ENCODE measurements at places on chromosomes 7 and 10.

- DNase-seq: no peak
Measured at GRCh38 chr7:142000244-142000643, 4.6 kb downstream of the MGAM start.

DNA sequence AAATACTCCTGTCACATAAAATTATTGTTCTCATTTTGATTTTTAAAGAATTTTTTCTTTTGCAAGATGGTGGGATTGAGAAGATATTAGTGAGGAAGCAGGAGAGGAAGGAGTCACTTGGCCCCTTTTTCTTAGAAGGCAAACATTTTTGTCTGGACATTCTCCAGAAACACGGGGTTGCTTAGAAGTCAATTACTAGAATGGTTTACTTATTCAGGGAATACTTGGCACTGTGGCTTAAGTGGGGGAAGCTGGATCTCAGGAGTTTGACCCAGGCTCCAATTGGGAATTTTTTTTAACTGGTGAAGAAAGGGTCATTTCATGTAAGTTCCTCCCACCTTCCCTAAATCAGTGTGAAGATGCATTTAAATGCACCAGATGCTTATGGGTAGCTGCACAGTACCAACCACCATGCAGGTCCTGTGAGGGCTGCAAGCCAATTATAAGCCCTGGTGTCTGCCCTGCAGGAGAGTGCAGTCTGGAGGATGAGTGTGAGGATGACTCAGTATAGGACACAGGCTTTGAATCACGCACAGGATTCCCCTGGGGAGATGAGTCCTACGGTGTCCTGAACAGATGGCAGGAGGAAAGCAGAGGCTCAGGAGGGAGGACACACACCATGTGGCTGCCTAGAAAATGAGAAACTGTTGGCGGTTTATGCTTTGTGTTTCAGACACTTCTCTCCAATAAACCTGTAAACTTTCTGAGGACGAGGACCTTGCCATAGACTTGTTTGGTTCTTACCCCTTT lies 299.1 kb downstream of the PLXNA4 start:
- DNase-seq: no peak

DNA sequence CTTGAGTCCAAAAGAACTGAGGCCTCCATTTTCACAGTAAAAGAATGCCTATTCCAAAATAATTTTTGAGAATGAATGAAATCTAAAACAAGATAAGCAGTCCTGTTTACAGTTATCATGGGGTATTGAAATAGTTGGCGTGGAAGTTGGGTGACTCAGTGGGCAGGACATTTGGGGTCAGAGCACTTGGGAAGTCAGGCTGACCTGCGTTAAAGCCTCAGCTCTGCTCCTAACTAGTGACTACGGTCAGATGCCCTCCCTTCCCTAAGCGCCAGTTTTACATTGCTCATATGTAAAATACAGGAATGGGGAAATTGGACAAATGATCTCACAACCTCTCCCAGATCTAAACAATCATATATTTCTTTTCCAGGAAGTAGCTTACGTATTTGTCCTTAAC lies 2.3 kb upstream of the PAPSS2 start:
- DNase-seq: peak; percentile 63

- no peak for DNase-seq
Measured at GRCh38 chr10:78274491-78274890, 240.8 kb downstream of the RPS24 start.

DNA sequence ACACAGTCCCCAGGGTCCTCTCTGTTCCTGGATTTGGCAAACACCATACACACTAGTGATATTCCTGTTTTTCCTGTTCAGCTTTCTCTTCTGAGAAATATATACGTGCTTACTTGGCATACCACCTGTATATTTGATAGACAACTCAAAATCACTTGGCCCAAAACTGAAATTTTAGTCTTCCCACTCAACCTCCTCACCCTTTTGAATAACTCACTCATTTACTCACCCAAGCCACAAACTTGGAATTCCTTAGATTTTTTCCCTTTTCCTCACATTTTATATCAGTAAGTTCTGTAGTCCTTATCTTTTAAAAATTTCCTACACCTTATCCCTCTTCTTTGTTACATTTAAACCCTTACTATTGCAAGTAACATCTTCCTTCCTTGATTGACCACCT lies 143.4 kb downstream of the PPP1R3A start:
- DNase-seq: no peak

DNA sequence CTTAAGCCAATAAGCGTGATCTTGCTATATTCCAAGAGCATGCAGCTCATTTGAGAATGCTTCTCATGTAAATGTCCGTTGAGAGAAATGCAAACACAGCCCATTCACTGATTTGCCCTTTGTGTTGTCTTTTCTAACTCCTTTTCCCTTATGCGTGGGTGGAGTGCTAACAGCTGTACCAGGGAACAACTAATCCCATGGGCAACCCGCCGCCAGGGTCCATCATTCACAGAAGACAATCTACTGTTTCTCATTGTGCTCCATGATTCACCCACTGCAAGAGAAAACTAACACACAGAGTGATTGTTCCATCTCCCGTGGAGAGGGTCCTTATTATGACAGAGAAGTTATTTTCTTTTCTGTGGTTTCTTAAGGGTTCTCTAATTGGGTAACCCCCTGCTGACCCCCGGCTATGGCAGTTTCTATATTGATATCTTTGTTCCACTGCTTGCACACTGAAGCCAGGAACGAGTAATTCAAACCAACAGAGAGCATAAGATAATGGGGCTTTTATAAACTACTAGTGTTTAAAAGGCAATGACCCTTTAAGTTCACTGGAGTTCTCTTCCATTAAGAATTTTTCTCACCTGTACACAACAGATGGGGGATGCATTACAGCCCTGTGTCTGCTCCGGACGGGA lies 298.7 kb downstream of the BAMBI start:
- peak; percentile 9 for DNase-seq

DNA sequence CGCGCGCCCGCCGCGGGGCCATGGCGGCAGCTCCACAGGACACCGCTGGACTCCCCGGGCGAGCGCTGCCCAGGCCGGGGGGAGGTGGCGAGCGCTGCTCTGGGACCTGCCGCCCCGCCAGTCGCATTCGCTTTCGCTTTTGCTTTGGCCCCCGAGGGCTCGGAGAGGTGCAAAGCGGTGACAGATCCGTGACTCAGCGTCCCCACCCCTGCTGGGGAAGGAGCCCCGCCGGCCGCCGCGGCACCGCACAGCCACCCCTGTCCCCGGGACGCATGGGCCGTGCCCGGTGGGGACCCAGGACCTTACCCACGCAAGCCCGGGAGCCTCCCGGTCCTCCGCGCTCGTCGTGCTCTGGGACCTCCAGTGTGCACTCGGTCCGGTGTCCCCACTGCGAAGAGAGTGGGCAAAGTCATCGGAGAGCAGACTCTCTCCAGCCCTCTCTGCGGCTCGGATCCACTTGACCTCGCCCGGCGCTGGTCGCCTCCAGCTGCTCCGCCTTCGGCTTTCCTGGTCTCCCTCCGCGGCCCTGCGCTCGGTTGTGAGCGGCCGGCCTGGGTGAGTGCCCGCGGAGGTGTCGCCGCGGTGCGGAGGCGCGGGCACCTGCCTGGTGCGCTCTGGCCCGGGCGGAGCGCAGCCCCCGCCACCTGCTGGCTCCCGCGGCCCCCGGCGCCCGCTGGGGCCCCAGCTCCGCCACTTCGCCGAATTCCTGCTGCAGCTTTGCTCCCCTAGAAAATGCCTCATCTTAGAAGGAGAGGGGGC lies at the start of gene IL15RA:
Gene IL15RA, minus strand, starts transcription at position 73 of the 759 bp plus-strand sequence. Its CDS starts 51 bp downstream, at position 22.
- DNase-seq: peak; percentile 86

- DNase-seq: no peak
Measured at GRCh38 chr10:24935504-24936292, 16.7 kb downstream of the PRTFDC1 start.

DNA sequence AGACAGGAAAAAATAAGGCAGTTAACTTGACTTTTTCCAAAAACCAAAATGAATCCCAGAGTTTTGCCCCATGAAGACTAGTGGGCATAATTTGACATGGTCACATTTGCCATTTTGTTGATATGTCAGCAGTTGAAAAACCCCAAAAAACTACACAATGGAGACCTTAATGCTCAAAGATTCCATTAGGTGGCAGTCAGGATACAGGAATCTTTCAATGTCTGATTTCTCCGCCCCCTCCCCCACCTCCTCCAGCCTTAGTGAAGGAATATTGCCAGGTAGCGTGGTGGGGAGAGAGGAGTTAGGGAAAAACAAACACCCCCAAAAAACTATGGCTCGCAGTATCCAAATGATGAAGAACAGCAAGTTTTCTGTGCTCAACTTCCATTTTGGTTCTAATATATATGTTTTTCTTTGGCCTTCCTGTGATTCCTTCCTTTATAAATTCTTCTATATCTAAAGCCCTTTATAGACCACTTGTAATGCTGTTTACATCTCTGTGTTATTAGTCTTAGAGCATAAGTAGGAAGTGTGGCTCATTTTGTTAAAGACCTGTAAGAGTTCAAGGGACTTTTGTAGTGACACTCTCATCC lies 6.7 kb upstream of the SMNDC1 start:
- DNase-seq: peak; percentile 89

GRCh38 chr7:39075210-39075609 lies 97.5 kb downstream of the POU6F2 start:
- peak; percentile 4 for DNase-seq

DNA sequence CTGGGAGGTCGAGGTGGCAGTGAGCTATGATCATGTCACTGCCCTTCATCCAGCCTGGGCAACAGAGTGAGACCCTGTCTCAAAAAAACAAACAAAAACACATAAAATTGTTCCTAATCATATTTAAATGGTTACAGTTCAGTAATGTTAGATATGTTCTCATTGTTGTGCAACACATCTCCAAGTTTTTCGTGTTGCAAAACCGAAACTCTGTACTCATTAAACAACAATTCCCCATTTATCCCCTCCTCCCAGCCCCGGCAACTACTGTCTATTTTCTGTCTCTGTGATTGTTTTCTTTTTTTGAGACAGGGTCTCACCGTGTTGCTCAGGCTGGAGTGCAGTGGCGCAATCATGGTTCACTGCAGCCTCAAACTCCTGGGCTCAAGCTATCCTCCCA lies 16.1 kb upstream of the PRXL2A start:
- DNase-seq: peak; percentile 68

DNA sequence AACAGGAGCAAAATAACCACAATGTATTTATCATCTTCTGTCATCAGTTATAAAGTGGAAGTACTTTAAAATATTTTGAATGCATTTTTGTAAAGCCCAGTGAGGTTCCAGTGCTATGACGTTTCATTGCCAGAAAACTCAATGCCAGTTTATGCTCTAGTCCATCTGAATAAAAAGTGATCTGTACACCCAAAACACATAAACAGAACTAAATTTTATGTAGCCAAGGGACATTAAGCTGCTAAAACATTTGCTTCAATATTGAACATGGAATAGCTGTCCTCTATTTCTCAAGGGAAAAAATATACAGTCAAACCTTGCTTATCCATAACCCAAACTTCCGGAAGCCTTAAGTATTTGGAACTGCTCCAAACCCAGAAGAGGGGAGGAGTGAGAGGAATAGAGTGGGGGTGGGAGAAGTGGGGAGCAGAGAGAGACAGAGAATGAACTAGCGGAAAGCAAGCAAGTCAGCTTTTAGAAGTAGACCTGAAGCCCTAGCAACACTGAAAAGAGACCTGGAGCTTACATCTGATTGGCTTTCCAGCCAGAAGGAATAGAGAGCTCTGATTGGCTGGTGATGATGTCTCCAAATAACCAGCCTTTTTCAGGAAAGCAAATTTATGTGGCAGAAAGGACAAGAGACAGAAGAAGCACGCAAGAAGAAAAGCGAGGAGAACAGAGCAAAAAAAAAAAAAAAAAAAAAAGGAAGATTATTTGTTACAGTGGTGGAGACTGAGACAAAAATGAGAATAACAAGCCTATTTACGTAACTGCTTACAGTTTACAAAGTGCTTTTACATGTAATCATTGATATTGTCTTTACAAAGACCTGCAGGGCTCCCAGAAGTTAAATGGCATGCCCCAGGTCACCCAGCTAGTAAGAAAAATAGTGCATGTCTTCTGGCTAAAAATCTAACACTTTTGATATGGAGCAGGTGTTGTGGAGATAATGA lies 196.0 kb downstream of the RNLS start:
- peak; percentile 89 for DNase-seq

DNA sequence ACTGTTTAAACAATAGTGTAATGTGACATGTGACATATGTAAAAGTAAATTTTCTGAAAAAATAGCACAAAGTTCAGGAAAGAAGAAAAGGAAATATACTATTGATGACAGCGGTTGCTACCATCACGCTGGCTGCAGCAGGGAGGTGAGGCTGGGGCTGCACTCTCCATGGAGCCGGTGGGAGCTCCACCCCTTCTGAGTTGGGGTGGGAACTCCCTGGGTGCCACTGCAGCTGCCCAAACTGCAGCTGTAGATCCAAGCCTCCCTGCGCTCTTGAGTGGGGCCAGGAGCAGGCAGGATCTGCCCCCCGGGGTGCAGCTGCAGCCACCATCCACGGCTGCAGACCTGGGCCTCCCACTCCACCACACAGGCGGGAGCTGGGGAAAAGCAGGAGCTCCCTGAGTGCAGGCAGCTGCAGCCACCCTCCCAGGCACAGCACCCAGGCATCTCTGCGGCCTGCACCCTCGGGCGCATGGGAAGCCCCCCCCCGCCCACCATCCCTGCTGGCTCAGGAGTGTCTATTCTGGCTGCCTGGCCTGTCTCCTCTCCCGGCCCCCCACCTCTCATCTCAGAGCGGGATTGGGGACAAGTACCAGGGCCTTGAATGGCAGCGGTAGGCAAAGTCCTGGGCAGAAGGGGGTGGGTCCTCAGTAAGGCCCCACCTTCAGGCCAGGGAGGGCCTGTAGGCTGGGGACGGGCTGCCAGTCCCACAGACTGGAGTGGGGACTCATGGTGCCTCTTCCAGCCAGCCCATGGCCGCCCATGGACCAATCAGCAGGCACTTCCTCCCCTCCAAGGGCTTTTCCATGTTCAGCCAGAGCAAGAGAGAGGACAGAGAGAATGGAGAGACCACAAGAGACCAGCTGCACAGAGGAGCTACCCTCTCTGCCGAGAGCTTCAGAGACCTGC lies 50.1 kb downstream of the TNS3 start:
- no peak for DNase-seq

GRCh38 chr7:87599336-87599735 lies 1.3 kb downstream of the ABCB1 start:
- no peak for DNase-seq

- DNase-seq: no peak
Measured at GRCh38 chr10:72309290-72310240, 35.8 kb downstream of the DDIT4 start.

DNA sequence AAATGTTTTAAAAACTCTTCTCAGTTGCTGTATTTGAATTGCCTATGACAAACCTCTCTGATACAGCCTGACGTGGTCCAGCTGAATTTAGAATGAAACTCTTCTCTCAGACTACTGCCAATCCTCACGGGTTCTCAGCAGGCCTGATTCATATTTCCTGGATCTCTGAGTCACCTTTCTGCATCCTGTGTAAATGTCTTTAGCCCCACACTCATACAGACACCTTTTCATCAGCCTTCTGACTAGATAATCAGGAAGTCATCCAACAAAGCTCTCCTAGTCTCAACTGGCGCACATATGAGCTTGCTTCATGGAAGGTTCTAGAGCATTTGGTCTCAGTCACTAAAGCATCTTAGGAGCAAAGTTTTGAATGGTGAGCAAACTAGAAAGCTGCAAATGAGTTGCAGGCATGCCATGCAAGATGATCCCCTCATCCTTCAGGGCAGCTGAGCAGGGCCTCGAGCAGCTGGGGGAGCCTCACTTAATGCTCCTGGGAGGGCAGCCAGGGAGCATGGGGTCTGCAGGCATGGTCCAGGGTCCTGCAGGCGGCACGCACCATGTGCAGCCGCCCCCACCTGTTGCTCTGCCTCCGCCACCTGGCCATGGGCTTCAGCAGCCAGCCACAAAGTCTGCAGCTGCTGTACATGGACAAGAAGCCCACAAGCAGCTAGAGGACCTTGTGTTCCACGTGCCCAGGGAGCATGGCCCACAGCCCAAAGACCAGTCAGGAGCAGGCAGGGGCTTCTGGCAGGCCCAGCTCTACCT lies 182.8 kb downstream of the ARHGAP12 start:
- DNase-seq: peak; percentile 58

- no peak for DNase-seq
Measured at GRCh38 chr10:28090506-28090905, 91.6 kb upstream of the ODAD2 start.

Measured in adipocyte (in vitro differentiated cells).